ENCODE measurements at places on chromosomes 3 and 15.

DNA sequence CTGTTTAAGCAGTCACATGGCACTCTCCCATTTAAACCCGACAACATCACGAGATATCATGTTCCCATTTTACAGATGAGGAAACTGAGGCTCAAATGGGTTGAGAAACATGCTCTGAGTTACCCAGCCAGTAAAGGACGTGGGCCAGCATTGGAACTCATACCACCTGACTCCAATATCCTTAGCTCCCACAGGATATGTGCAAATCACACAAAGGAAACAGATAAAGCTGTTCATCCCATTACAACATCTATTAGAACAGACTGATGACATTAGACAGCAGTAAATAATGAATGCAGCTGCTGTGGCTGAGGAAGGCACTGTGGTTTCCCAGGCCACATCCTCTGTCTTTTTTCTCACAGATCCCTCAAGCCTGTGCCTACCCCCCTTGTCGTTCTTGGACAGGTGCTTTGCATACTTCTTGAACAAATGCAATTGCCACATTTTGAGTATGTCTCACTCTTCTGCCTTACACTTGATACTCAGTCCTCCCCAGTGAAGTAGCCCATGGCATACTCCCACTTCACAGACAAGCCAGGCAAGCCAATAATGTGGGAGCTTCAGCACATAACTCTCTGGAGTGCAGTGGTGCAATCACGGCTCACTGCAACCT, 17.7 kb downstream of the FRMD4B start:
- DNase-seq = no peak

DNA sequence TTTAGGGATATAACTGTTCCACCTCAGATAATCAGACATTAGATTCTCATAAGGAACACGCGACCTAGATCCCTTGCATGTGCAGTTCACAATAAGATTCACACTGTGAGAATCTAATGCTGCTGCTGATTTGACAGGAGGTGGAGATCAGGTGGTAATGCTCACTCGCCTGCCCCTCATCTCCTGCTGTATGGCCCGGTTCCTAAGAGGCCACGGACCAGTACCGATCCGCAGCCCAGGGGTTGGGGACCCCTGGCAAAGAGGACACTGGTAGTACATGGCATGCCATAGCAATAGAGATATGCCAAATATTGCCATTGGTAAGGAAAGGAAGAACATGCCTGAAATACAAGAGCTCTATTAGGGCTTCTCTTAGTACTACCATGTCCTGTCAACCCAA, 59.7 kb downstream of the LSM3 start:
- no peak for DNase-seq

GRCh38 chr3:127254730-127255129, 33.1 kb downstream of the PRR20G start:
- no peak for DNase-seq

- no peak for DNase-seq
Measured at GRCh38 chr3:147370349-147370748, 36.0 kb downstream of the ZIC4 start.

- no peak for DNase-seq
Measured at GRCh38 chr3:31027914-31028313, 133.5 kb upstream of the GADL1 start.

- no peak for DNase-seq
Measured at GRCh38 chr3:149374391-149374790, 3.1 kb downstream of the TM4SF1 start.

- DNase-seq = peak; percentile 30
Measured at GRCh38 chr3:114290911-114291901, 2.6 kb upstream of the TIGIT start.

- no peak for DNase-seq
Measured at GRCh38 chr15:96369825-96370621, 39.5 kb downstream of the NR2F2 start.

DNA sequence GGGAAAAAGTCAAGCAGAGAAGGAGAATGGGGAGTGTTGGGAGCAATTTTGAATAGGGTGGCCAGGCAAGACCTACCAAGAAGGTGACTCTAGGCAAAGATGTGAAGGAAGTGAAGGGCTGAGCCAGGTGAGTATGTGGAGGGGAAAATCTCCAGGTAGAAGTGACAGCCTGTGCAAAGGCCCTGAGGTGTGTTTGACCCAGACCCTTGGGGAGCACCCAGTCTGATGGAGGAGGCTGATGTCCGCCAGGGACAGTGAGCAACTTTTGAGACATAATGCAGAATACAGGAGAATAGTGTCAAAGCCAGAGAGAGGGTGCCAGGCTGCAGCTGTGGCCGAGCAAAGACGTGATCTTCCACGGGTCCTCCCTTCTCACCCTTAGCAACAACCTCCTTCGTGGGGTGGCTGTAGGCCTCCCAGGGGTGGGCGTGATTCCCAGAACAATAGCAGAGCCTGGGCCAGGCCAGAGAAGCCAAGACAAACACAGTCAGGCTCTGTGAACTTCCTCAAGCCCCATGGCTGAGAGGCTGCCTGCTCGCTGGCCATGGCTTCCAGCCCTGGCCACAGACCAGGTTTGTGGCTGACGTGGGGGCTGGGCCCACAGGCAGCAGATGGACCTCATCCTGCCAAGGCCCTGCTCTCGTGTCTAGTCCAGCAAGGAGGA, 58.1 kb downstream of the SLC6A6 start:
- DNase-seq = no peak

DNA sequence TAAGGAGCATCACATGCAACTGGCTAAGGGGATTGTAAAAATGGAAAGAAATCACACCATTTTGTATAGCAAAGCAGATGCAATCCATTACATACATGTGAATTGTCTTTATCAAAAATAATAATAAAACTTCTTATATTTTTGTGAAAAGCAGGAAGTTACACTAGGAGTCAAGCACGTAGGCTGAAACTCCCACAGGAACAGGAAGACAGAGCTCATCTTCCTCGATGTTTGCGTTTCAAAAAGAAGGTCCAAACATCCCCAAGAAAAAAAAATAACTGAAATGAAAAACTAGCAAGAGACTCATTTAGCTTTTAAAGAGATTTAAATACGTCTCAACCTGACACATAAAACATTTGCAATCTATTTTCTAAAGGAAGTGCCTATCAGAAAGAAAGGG, 106.6 kb downstream of the TGFBR2 start:
- DNase-seq = no peak

GRCh38 chr15:62109982-62110851, 43.4 kb downstream of the C2CD4A start:
- DNase-seq = peak; percentile 82

GRCh38 chr3:52405601-52406110, 39.2 kb downstream of the SEMA3G start:
- no peak for DNase-seq

DNA sequence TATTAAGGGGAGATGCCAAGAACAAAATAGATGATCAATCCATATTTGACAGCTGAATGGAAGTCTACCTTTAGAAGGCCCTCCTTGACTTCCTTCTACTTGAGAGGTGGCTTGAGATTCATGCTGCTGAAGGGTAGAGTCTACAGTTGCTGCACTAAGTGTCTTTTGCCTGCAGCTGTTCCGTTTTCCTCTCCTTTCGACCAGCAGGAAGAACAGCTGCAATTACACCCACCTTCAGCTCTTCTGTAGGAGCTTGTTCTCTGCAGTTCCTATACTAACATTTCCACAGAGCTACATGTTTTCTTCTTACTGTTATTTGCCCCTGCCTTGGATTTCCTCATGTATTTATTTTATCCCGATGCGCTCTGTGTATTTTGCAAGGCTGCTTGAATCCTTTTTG, 79.1 kb downstream of the ARRDC4 start:
- no peak for DNase-seq

DNA sequence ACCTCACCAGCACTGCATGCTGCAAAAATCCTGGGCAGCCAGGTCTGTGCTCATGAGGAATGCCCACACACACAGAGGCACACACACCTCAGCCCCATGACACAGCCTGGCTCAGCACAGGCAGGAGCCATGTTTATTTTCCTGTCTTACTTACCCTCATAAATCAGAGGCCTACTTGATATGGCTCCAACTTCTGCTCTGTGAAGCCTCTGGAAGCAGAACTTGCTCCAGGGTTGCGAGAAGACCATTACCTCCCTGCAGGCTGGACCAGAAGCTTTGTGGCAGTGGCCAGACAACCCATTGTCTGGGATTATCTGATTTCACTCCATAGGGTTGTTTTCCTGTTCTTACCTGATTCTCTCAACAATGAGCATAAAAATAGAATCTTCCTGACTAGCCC, 43.8 kb upstream of the CMTM8 start:
- no peak for DNase-seq

DNA sequence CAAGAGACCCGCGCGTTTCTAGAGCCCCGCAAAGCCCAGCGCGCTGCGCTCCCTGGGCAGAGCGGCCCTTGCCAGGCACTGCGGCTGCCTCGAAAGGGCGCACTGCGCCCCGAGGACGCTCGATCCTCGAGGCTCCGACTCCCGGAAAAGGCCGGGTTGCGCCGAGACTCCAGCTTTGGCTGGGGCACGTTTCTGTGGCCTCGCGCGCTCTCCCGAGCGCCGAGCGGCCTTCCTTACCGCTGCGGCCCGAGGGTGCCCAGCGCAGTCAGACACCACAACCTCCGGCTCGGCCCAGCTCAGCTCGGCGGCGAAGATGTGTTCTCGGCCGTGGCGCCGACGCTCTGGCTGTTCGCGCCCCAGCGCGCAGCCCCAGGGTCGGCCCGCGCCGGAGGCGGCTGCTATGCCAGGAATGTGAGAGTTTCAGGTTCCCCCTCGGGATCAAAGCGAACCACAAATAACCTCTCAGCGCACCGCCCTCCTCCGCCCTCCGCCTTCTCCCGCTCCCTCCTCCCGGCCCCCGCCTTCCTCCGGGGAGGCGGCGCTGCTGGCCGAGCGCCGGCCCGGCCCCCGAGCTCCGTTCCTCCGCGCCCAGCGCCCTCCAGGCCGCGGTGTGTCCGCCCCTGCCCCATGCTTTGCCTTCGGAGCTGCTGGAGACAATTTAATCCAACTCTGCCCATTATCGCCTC, at the start of gene AMOTL2:
TSS of gene AMOTL2 (minus strand) at position 343 of the 686 bp plus-strand sequence. CDS start 3,014 bp downstream, outside the sequence.
- DNase-seq = peak; percentile 66

- no peak for DNase-seq
Measured at GRCh38 chr3:165254812-165255211, 58.6 kb upstream of the SLITRK3 start.

GRCh38 chr3:60339304-60339703, 911.9 kb downstream of the FHIT start:
- DNase-seq = no peak

GRCh38 chr3:38036286-38036685, 2.7 kb upstream of the DLEC1 start:
- no peak for DNase-seq

DNA sequence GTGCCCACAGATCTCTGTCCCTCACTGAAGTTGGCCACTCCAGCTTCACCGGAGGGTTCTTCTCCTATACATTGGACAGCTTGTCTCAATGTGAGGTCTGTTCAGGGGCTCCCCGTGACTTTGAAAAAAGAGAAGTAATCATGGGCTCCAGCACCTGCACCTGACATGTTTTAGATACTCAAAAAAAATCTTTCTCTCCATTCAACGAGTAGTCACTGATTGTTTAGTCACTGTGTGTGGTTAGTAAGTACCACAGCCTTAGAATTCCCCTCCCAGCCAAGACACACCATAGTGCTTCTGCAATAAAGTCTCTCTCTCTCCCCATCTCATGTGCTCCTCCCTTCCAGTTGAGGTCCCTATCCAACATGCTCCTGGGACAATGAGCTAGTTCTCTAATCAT, 18.6 kb downstream of the CCR9 start:
- no peak for DNase-seq

GRCh38 chr15:40412095-40412759, 6.6 kb downstream of the IVD start:
- DNase-seq = no peak

DNA sequence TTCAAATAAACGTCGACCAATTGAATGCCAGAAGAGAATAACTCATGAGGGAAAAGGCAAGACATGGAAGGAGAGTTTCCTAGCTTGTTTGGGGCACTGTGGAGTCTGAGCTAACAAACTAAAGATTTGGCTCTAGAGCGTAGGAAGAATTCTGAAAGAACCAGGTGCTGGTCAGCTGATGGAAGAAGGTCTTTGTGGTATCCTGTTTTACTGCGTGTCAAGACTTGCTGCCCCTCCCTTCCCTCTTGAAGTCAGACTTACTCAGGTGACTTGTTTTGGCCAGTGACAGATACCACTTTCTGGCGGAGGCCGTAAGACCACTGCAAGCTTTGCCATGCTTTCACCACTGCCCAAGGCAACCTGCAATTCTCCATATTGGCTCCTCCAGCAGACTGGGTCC, 673 bp upstream of the HCLS1 start:
- no peak for DNase-seq

DNA sequence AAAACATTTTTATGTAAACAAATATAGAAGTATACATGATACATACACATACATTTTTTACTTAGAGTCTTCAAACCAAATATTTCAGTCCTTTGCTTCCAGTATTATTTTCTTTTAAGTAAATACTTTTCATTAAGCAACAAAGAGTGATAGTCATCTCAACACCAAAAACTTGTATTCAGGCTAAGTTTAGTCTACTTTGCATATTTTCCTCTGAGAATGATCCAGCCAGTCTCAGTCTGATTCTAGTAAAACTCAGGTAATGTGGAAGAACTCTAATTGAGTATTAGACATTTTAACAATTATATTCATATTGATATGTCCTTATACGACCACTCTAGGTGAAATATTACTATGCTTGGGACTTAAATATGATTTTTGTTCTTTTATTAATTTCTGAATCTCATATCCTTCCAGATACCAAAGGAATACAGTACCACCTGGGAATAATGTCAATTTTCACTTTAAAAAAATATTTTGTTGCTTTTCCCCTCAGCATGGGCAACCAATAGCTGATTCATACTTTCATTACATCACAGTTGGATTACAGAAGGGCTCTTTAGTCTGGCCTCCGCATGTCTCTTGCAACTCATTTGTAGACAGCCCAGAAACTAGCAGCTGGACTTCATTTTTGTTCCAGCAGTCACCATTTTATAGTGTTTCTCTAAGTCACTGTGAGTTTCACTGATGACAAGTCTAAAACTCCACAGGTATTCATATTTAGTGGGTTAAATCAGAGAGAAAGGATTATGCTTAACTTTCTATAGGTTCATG, 390.4 kb downstream of the ZBTB20 start:
- no peak for DNase-seq

GRCh38 chr3:70854108-70854507, 541.7 kb upstream of the MDFIC2 start:
- no peak for DNase-seq
